Central memory CD4-positive, alpha-beta T cell (primary cell): ENCODE measurements at places on chromosomes 7 and 10.

- DNase-seq, result no peak
Observed at GRCh38 chr7:156360835-156361234, 279.7 kb upstream of the RNF32 start.

DNA sequence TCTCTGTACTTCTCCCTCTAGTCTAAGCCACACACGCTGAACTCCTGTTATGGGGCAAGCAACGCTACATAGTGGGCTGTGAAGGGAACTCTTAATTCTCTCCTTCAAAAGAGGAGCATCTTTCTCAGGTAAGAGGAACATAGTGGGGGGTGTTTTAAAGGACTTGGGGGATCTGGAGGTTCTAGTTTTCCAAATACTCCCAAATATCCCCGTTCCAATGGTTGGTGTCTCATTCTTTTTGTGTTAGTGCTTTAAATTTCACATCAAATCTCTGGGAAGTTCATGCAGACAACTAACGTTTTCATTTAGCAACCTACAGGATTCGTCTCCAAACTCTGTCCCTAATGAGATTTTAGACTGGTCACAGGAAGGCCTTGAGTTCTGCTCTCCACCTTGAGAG, 12.4 kb upstream of the WDR86 start:
- no peak for DNase-seq

DNA sequence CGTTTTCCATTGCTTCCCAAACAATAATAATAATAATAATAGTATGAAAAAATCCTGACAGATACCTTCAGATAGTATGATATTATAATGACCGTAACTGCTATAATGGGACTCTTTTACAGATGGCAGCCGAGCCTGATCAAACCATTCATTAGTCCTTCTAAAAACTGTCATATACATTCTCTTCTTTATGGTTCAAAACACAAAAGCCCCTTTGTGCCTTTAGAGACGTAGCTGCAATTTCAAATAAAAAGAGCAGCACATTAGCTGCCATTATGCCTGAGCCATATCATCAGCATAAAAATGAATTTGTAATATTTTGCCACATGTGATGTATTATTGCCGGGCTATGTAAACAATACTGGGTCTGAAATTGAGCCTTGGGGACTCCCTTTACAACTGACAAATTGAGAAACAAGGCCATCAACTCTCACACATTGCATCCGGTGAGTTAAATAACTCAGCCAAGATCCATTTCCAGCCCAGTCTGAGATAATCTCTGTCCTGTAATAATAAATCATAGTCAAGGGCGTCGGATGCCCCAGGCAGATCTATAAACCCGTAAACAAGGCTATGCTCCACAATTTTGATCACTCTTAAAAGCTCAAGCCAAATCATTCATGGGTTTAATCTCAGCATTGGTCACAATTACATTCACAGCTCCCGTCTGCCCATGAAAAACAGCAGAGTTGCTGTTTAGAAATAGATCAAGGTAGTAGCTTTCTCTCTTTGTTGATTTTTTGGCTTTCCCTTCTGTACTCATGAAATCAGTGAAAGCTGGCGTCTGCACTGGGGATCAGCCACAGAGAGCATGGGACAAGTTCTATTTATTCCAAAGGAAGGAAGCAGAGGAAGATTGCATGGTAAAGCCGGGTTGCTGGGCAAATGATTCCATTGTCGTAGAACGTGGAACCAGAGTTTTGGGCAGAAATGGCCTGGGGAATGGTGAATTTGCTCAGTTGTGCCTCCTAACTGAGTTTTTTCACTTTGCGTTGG, 150.1 kb upstream of the BMPER start:
- DNase-seq, result no peak

DNA sequence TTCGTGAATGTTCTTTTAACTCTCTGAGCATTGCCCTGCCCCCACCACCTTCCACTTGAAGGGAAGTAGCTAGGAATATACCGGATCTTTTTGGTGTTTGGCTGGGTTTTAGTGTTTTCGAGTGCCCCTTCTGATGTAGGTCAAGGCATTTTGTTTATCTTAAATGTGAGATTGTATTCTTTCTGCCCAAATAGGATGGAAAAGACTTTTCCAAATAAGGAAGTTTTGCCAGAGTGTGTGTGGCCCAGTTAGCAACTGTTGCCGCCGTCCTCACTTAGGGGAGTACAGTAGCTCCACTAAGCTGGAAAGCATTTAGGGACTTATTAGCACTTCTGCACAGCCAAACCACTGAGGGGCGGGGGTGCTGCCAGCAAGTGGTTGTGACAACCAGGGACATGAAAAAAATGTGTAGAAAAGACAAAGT, 29.8 kb upstream of the VCL start:
- no peak for DNase-seq

GRCh38 chr7:44646176-44646920, 39.9 kb downstream of the OGDH start:
- DNase-seq, result no peak

DNA sequence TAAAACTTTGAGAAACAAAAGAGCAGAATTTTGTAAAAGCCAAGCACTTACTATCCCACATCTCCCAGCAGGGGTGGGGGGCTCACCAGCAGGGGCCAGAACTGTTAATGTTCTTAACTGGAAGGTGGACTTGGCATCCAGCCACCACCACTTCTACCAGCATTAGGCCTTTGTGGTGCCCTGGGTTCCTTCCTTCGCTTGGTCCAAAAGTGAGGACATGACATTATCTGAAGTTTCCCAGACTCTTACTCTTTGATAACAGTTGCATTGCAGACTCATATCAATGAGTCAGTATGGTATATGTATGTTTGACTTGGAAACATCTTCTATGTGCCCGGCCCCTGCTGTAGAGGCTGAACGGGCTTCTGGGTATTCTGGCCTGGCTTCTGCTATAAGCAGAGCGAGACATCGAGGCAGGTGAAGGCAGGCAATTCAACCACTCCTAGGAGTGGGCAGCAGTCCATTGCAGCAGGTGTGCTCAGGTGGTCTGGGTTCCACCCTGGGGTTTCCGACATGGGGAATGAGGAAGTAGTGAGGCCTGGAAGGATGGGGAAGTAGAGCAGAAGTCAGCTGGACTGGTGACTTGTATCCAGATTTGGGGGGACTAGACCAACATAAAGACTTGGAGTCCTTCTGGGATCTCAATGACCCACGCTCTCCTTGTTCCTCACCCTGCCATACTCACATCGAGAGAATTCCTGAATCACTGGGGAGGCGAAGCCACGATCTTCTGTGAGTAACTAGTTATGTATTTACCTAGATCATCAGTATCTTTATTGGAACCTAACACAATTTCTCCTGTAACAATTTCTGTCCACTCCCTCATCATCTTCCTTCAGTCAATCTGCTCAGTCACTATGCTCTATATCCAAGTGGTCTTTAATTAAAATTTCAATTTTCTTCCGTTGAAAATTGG, 4.1 kb downstream of the ZNF777 start:
- DNase-seq, result no peak

DNA sequence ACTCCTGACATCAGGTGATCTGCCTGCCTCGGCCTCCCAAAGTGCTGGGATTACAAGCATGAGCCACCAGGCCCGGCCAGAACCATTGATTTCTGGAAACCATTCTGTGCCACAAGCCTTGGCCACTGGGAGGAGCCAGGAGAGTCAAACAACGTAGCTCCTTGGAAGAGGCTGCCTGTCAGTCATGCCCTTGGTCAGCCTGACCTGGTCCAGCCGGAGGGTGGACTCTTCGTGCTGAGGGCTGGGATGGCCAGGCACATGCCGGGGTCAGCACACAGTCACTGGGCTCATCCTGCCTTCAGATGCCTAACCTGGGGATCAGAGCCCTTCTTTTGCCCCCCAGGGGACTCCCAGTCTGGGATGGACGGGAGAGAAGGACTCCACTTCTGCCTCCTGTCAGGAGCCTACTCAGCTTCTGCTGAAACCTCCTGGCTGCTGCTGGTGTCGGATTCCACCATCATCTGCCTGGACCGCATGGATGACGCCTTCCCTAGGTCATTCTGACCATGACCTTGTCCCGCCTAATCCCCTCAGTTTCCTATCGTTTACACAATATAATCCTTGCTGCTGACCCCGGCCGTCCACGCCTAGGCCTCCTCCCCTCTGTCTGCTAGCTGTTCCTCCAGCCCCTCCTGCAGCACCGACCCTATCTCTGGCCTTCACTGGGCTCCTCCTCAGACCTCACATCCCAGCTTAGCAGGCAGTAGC, 30.4 kb downstream of the TMEM270 start:
- no peak for DNase-seq

- no peak for DNase-seq
Observed at GRCh38 chr7:122448893-122449589, 144.5 kb upstream of the FEZF1 start.

- DNase-seq, result no peak
Observed at GRCh38 chr10:130784326-130784725, 527.2 kb downstream of the TCERG1L start.

- no peak for DNase-seq
Observed at GRCh38 chr7:110830778-110831177, 260.1 kb upstream of the LRRN3 start.

DNA sequence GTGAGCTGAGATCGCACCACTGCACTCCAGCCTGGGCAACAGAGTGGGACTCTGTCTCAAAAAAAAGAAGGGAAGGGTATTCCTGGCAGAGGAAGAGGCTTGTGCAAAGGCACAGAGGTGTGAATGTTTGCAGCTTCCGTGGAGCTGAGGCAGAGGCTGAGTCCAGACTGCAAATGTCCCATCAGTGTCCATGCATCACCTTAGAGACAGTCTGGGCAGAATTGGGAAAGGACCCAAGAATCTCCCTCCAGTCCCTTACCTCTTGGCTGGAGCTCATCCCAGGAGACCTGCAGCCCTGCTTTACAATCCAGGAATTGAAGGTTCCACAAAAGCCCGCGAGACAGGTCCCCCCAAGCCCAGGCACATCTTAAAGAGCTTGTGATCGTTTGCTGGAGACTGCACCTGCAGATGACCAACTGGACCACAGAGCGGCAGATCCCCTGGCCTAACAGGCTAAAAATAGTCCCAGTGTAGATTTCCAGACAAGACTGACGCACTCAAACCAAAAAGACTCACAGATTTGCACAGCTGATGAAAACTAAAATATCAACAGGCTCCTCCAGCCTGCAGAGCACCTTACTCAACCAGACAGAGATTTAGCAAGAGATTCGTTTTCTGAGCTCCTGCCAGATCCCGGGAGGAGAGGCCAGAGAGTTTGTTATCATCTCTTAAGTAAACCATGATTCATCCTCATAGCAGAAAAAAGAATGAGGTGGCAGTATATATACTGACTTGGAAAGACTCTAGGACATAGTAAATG, 22.9 kb upstream of the NANOS1 start:
- no peak for DNase-seq

DNA sequence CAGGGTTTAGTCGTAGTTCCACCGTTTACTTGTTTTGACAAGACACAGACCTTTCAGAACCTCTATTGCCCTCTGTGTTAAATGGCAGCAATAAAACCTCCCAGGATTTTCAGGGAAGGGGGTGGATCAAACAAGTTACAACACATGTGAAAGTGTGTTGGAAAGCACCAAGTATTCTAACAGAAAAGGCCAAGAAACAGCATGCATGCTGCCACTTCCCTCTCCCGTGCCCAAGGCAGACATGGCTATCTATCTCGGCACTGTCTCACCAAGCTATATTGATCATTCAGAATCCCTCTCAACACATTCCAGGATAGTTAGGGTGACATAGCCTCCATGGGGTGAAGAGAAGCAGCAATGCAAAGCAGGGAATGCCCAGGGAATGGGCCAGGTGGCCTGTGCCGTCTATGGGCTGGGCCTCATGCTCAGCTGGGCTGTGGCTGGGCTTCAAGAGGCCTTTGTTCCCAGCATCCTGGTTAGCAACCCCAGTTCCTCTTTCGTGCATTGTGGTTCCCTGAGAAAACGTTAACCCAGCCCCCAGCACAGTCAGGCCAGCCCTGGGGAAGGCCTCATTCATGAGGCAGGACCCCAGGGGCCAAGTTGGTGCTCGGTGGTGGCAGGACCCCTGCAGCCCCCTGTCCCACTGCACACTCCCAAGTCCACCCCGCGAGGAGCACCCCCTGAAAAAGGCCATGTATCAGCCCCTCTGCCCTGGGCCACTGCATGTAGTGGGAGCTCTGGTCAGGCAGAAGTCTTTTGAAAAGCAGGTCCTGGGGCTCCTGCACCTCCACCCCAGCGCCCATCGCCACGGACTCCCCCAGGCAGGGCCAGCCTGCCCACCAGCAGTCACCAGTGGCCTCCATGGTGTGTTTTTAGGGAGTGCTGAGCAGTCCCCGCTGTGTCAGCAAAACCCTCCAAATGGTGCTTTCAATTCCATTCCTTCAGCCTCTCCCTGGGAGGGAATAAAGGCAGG, 25.5 kb downstream of the VSIR start:
- DNase-seq, result no peak

- no peak for DNase-seq
Observed at GRCh38 chr7:43954524-43955228, 28.4 kb downstream of the UBE2D4 start.

DNA sequence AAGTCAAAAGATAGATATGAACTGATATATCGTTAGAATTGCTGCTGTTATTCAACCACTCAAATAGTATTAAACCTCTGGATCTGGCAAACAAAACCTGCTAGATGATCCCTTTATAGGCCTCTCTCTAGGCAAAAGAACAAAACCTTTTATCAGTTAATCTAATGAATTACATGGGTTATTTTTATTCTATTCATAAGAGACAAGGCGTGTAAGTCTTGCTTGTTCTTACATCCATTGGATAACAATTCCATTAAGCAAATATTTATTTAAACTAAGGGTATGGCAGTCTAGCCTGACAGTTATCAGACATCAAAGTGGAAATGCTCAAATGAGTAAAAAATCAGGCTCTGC, 16.6 kb upstream of the ADRB1 start:
- no peak for DNase-seq

DNA sequence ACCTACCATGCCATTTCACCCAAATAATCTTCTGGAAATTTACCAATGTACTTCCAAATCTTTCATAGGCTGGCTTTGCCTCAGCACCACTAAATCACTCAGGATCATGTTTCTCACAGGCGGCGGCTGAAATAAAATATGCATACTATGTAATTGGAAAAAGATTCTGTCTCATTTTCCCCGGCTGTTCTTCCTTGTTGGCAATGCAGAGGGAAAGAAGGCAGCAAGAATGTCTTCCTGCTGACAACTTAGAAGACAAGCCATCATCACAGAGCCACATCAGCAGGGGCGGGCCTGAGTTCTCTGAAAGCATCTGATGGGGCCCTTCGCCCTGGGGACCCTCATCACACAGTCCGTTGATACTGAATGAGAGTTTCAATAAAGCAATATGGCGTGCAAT, 39.2 kb upstream of the COL1A2 start:
- no peak for DNase-seq

DNA sequence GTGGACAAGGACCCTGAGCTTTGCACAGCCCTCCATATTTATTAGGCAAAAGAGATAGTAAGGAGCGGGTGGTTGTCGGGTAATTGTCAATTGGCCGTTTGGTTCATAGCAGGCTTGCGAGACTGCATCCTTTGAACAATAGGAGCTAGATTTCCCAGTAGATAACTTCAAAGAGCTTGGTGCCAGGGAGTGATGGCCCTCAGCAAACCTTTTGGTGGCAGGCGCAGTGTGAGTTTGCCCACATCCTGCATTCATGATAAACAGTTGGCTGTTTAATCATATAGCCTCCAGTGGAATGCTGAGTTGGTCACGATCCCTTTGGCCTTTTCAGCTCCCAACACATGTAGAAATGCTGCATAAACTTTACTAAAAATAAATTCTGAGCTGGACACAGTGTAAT, 156.9 kb downstream of the AKR1D1 start:
- DNase-seq, result no peak
